ENCODE measurements at places on chromosomes 13 and 19.

DNA sequence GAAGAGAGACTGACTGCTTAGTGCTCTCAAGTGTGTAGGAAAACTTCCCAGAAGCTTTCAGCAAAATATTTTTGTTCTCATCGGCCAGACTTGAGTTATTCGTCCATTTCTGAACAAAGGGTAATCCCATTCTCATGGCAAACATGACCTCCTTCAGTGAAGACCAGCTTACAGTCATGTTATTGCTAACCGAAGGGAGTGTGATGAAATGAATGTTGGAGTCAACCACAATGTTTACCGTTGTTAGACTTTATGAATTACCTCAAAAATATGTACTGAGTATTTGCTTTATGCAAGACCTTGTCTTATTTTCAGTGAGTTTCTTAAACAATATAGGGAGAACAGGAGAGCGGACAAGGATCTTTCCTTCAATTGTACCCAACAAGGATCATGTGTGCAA is 228.6 kb downstream of the LMO7 start:
- DNase-seq: no peak

DNA sequence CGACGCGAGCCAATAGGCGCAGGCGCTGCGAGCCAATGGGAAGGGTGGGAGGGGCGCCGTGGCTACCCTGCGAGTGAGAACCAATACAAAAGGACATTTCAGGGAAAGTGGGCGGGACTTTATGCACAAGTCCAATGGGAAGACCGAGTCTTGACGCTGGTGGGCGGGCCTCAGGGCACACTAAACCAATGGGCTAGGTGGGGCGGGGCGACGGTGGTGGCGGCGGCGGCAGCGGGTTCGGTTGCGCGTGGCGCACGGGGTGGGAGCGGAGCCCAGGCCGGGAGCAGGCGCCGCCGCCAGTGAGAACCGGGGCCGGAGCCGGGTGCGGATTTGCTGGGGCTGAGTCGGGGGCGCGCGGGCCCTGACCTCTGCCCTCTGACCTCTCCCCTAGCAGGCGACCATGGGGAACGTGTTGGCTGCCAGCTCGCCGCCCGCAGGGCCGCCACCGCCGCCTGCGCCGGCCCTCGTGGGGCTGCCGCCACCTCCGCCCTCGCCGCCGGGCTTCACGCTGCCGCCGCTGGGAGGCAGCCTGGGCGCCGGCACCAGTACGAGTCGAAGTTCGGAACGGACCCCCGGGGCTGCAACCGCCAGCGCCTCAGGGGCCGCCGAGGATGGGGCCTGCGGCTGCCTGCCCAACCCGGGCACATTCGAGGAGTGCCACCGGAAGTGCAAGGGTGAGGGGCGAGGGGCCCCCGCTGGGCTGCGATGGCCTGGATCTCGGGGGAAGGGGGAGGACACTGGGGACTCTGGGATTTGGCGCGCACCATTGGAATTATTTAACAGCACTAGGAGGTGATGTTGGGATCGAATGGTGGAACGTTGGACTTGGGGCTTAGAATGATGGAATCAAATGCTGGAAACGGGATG is at the start of gene TOMM40:
TSS of gene TOMM40 (plus strand) at position 239 of the 867 bp plus-strand sequence. CDS start at position 401, 162 bp downstream.
- DNase-seq: no peak

- DNase-seq: no peak
Measured at GRCh38 chr13:112142401-112142930, 75.5 kb downstream of the SOX1 start.

DNA sequence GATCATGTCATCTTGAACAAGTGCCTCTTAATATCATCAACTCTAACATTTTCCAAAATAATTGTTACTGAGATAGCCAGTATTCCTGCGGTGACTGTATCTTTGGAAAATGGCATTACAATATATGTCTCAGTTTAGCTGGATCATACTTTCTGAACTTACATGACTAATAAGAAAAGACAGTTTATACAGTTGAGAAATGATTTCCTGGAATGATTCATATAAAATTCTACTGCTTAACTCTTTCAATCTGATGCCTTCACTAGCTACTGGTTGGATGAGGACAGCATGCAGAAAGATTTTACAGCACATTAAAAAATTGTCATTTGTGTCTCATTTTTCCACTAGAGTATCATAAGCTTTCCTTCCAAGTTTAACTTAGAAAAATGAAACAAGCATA is 302.1 kb downstream of the PCDH17 start:
- DNase-seq: no peak

DNA sequence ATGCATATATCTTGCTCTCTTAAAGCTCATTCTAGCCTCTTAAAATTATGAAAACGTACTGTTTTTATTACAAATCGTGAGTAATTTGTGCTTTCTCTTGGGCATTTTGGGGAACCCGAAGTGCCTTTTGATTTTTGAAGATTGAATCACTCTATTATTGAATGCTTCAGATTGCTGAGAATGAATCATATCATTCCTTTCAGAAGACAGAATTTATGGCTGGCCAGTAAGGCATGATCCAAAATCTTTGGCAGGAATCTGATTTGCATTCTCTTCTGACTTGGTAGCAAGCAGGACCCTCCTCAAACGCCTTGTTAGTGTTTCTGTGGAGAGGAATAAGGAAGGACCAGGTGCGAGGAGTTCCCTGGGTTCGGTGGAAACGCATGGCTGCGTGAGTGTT is 49.5 kb downstream of the STARD13 start:
- no peak for DNase-seq

DNA sequence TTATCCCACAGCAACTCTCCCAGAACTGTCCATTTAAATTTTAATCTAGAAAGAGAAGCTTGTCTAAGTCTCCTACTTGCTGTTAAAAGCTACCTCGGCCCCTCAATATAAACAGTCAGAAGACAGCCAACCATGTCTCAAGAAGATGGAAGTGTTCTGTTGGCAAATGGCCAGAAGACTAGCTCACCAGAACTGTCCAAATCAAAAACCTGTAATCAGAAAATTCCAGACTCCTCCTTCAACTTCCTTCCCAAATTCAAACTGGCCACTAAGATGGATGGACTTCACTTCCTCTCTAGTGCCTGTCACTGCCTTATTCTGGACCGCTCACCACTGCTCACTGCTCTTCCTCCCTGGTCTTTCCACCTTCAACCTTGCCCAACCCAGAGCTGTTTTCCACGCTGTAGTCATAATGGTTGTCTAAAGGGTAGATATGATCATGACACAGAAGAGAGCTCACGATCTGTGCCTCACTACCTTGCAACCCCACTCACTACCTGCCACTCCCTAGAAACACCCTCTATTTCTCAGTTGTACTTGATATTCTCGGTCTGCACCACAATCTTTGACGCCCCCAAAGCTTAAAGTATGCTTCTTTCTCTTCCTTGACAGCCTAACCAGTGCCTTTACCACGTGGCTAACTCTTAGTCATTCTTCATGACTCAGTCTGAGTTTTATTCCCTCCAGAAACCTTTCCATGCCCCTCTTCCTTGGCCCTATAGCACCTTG is 9.2 kb downstream of the FGF14 start:
- no peak for DNase-seq

Measured in CD4-positive, alpha-beta T cell treated with Interleukin-15 for 4 hours (primary cell).